Activated naive CD8-positive, alpha-beta T cell treated with anti-CD3 and anti-CD28 coated beads, Interleukin-2, amount 50 U/mL, for 24 hours (primary cell): ENCODE measurements at places on chromosomes 16 and 17.

- DNase-seq = no peak
Measured at GRCh38 chr17:19652595-19652994, 4.0 kb downstream of the ALDH3A2 start.

DNA sequence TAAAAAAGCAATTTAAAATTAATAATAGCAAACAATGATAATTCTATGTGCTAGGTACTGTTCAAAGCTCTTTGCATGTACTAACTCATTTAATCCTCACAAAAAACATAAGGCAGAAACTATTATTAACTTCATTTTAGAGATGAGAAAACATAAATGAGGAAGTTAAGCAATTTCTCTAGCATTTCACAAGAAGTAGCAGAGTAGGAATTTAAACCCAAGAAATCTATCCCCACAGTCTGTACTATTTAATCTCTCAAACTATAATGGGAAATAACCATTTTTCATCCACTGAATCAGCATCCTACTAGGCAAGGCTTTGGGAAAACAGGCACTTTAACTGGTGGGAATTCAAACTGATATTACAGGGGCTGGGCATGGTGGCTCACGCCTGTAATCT, 42.2 kb upstream of the INTS2 start:
- DNase-seq = no peak

DNA sequence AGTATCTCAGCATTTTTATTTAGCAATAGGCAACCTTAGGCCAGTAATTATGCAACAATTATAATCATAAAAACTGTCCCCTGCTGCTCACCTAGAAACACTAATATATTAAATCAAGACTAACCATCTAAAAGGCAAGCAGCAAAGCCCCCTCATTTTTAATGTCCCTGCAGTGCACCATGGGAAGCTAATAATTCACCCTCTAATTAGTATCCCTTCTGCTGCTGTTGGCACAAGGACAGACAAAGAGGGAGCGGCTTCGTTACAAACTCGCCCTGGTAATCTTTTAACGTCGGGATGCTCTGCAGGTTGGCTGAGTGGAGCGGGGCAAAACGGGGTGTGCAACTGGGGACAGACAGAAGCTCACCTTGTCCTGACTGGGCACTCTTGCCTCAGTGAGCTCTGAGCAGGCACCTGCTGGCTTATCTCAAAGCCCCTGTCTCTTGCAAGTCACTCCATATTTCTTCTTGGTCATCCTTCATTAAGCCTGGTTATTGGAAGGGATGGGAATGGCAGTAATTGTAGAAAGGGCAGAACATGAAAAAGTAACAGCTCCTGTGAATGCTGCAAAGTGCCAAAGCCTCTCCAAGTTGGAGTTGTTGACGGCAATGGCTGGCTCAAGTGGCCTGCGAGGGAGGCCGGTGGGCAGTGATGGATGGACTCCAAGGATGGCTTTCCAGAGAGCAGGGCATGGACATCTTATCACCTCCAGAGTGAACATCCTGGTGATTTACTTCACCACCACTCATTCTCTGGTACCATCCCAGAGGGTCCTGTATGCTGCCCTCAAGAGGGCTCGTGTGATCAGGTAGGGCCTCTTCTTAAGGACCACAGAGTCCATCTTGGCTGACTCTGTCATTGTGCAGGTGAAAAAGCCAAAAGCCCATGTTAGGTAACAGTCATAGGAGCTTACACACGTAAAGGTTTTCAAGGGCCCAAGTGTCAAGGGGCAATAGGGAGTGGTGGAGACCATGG, 219.6 kb upstream of the N4BP1 start:
- DNase-seq = no peak

DNA sequence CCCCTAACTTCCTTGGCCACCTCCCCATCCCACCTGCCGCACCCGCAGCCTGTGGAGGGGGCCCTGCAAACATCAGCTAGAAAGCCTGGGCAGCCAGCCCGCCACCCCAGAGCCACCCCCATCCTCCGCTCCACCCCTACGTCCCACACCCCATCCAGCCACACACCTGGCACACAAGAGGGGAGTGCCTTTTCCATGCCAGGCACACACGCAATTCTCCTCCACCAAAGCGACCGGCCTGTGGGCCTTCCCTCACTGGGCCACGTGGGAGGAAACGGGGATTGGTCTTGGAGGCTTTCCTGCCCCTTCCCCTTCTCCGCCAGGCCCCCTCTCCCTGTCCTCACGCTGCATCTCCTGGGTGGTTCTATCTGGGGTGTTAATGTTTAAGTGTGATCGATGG, 48.7 kb upstream of the TNRC6C start:
- no peak for DNase-seq

DNA sequence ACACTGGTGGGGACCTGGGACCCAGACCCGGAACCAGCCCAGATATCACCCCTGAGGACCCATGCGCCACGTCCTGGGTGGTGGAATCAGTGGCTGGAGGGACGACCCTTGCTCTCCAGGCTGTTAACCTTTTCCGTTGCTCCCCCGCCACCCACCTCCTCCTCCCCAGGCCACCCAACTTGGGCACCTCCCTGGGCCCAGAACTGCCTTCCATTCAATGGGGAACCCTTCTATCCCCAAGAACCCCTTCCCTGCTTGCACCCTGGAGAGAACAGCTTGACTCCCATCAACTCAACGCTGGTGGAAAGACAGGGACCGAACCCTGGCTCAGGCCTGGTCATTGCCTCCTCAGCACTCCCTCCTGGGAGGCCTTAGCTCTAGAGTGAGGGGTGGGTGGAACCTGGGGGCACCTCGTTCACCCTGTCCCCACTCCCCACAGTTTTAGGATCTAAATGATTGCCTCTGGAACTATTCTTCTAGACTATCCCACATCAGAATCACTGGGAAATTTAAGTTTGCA, 5.7 kb upstream of the IL32 start:
- DNase-seq = no peak

DNA sequence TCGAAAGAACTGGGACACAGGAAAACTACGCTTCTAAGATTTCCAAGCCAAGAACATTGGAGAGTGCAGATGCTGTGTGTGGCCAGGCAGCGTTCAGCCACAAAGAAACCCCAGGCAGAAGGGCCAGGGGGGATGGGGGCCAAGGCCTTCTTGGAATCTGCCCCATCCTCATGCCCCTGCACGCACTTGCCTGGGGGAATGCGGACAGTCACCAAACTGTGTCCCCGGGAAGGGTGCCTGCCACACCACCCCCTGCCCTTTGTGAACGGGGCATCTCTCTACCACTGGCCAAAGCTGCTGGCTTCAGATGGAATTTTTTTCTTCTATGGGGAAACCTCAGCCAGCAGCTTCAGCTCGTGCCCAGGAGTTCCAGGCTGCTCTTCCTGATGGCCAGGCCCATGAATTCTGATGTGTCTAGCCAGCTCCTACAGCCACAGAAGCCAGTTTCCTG, 32.0 kb upstream of the DNAH17 start:
- no peak for DNase-seq

GRCh38 chr17:8143581-8144400, 8.4 kb downstream of the PER1 start:
- DNase-seq = no peak

GRCh38 chr17:38591759-38592241, 14.0 kb downstream of the SRCIN1 start:
- no peak for DNase-seq
